Activated CD4-positive, alpha-beta T cell treated with anti-CD3 and anti-CD28 coated beads for 4 hours (primary cell): ENCODE measurements at places on chromosomes 11 and 22.

DNA sequence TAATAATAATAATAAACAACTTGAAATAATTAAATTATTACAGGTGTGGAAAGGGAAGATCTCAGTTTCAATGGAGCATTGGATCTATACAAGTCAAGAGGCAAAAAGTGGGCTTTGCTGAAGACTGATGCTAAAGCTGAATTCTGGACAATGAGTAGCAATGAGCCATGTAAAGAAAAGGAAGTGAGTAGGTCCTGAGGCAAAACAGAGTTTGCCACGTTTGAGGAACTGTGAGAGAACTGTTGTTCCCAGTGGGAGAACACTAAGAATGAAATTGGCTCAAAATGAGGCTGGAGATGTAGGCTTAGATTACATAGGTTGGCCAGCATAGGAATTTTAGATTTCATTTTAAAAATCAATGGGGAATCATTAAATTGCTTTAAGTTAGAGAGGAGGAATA lies 33.9 kb upstream of the TEAD1 start:
- no peak for DNase-seq

- no peak for DNase-seq
These were observed 5.4 kb downstream of the MUC5B start for GRCh38 chr11:1228101-1228821.

DNA sequence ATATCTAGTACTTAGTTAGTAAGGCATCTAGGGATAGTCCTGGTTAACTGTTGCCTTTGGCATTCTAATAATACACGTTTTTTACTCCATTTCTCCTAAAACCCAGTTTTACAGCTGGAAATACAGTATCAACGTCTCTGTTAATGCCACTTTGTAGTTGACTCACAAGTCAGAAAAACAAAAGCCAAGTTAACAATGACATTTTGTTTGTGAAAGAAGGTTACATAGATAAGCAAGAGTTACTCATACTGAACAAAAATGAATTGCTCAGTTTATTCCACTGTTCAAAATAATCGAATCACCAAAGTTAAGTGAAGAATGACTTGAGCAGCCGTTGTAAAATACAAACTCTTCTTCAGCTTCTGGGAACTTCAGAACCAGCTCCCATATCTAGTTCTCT lies 540.3 kb downstream of the ETS1 start:
- DNase-seq, result no peak

- no peak for DNase-seq
These were observed 203.0 kb upstream of the CCDC179 start for GRCh38 chr11:23063276-23063675.

- peak; percentile 49 for DNase-seq
These were observed 141.2 kb upstream of the TIMP3 start for GRCh38 chr22:32660292-32660691.

DNA sequence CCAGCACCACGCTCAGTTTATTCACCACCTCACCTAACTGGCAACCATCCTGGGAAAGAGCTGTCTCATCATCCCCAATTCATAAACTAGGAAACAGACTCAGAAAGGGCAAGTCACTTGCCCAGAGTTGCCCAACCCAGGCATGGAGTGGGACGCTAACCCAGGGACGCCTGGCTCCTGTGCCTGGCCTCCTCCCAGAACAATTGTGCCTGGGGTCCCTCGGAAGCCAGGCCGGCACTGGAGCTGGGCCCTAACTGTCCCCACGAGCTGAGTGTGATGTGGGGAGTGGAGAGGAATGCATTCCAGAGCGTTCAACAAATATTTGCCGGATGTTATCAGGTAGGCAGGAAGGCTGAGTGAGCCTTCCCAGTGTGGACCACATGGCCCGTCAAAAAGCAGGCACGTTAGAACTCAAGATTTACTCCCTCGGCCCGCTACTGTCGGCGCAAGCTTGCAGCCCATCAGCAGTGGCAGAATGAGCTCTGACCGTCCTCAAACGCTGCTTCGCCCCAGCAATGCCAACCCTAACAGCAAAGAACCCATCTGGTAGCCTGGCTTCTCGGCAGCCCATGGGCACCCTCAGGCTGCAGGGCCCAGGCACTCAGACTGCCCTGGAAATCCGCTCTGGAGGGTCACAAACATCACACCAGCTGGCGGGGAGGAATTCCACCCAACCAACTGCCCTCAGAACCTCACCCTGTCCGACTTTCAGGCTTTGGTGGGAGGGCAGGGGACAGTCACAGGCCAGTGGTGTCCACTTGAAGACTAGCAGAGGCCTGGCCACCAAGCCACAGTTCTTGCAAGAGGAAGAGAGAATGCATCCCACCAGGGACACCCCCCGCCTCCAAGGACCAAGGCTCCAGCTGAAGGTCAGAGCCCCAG lies 35.6 kb downstream of the MYH9 start:
- DNase-seq, result no peak

- DNase-seq, result no peak
These were observed 28.3 kb downstream of the EFCAB6 start for GRCh38 chr22:43783777-43784176.

GRCh38 chr11:61152816-61153592 lies 8.2 kb downstream of the VPS37C start:
- no peak for DNase-seq

DNA sequence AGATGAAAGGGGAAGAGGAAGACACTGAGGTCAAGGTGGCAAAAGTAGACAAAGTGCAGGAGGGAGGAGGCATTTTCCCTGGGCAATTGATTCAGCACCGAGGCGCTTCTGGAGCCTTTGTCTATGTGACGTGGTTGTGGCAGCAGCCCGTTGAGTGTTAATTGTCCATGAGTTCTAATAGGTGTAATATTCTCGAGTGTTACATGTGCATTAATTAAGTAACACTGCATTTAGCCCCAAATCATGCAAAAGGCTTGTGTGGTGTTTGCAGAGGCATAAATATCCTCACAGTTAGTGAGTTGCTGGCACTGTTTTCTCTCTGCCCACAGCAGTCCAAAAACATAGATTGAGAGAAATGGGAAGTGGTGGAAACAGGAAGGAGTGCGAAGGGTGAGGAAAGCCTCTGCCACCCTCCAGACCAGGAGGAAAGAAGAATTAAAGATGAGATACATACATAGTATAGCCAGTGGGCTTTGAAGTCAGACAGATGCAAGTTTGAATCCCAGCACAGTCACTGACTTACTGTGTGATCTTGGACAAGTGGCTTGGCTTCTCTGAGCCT lies 361.2 kb downstream of the MN1 start:
- DNase-seq, result no peak

- no peak for DNase-seq
These were observed 48.2 kb downstream of the MAPK1 start for GRCh38 chr22:21819183-21819770.

DNA sequence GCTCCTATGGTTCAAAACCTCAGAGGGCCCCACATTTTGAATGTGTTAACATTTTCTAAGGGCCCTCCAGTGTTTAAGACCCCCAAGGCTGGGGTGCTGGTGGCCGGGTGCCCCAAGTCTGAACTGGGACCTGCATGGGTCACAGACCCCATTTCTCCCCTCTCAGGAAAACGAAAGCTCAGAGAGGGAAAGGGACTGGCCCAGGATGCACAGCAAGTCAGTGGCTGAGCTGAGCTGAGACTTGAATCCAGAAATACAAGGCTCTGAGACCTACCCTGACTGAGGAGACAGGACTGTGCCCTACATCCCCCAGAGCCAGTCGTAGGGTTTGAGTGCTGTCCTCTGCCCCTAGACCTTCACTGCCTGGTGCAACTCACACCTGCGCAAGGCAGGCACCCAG lies 4.2 kb downstream of the ACTN3 start:
- DNase-seq, result no peak

GRCh38 chr22:30931541-30932300 lies 36.9 kb downstream of the MORC2 start:
- no peak for DNase-seq

- DNase-seq, result no peak
These were observed 31.2 kb upstream of the SMIM35 start for GRCh38 chr11:118117790-118118601.
